ENCODE measurements at places on chromosomes 3 and 15.

DNA sequence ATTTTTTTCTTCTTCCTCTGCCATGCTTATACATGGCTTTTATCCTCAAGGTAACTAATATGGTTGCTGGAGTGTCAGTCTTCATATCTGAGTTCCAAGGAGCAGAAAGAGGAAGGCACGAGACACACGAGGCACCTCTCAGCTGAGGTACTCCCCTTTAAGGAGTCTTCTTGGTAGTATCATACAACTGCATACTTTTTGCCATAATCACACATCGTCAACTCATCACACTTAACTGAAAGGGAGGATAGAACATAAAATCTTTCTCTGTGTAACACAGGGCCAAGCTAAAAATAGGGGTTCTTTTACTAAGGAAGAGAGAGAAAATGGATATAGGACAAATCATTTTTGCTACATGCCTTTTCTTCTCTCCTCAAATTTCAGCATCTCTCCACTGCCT, 104.2 kb downstream of the OXSM start:
- H3K27ac ChIP-seq: no peak overlapping the region
- no peak overlapping the region for H3K4me3 ChIP-seq
- H3K4me1 ChIP-seq: no peaks in the 10 kb centered on the region
- H3K27me3 ChIP-seq: peaks cover 2% of the 10 kb centered on the region

DNA sequence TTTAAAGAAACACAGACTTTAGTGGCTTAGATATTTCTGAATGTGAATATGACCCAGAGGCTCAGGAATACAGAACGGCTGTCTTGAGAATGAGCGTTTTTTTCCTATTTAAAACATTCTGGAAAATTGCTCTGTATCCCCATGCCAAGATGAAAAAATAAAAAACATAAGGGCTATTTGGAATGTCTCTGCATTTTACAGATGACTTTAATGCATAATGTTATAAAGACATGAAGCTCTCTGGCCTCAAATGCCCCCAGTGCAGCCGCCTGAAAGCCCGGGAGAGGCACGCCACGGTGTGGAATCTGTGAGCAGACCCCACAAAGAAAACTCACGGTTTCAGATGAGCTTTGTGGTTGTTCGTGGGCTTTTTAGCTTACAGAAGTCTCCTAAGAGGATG, 322.5 kb upstream of the ICE2 start:
- H3K4me3 ChIP-seq: no peak overlapping the region
- no peaks in the 10 kb centered on the region for H3K4me1 ChIP-seq
- H3K27ac ChIP-seq: no peak overlapping the region
- no peaks in the 10 kb centered on the region for H3K36me3 ChIP-seq
- peaks cover 3% of the 10 kb centered on the region for H3K27me3 ChIP-seq
- no peak for DNase-seq

DNA sequence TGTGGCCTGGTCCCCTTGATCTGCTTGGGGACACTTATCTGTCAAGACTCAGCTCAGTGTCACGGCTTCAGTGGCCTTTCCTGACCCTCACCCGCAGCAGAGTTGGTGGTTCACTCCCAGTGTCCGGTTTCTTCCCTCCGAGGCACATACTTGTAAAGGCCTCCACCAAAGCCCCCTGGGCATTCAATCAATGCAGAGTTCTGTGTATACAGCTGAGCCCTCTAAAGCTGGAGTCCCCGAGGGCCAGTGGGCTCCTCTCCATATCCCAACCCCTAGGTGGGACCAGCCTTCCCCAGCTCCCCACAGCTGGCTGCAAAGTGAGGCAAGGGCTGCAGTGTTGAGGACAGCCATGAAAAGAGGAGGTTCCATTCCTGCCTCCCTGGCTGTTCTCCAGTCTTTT, 70.9 kb upstream of the RGMA start:
- no peak overlapping the region for H3K27ac ChIP-seq
- no peaks in the 10 kb centered on the region for H3K36me3 ChIP-seq
- H3K27me3 ChIP-seq: peaks cover 3% of the 10 kb centered on the region
- no peaks in the 10 kb centered on the region for H3K4me1 ChIP-seq

DNA sequence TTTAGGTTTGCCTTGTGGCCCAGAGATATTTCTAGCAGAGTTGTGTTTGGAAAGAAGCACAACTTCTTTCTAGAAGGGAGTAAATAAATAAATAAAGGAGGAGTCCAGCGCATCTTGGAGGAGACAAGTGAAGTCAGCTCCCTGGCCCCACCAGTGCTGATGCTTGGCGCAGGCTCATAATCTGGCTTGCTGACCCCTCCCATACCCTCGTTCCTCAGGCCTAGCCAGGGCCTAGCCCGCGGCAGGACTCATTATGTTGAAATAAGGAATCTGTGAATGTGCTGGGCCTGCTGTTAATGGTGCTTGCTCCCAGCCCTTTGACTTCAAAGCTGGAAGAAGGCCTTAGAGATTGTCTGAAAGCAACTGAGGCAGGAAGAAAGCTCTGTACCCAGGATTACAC, 3.1 kb downstream of the ZNF710 start:
- no peaks in the 10 kb centered on the region for H3K27me3 ChIP-seq
- H3K36me3 ChIP-seq: peaks cover 7% of the 10 kb centered on the region
- H3K4me1 ChIP-seq: peaks cover 34% of the 10 kb centered on the region
- H3K27ac ChIP-seq: peak overlapping the region; percentile 90
- no peak for DNase-seq
- H3K4me3 ChIP-seq: no peak overlapping the region

DNA sequence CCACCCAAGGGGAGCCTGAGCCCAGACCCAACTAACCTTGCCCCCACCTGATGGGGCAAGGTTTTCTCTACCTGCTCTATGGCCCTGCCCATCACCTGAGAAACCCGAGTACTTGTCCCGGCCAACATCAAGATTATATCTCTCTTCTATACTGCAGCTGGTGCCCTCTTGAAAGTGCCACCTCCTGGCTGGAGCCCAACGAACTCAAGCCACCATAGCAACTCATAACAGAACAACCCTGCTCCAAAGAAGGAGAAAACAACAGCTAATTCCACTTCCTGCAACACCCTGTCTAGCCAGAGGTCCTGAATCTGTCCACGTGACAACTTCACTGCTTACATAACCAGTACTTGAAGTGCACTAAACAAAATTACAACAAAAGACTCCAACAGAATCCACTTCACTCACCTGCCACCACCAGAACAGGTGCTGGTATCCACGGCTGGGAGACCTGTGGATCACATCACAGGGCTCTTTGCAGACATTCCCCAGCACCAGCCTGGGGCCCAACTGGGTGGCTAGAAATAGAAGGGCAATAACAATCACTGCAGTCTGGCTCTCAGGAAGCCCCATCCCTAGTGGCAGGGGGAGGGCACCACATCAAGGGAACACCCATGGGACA, 49.2 kb downstream of the PIERCE2 start:
- H3K4me3 ChIP-seq: no peak overlapping the region
- DNase-seq: no peak
- H3K4me1 ChIP-seq: no peaks in the 10 kb centered on the region

DNA sequence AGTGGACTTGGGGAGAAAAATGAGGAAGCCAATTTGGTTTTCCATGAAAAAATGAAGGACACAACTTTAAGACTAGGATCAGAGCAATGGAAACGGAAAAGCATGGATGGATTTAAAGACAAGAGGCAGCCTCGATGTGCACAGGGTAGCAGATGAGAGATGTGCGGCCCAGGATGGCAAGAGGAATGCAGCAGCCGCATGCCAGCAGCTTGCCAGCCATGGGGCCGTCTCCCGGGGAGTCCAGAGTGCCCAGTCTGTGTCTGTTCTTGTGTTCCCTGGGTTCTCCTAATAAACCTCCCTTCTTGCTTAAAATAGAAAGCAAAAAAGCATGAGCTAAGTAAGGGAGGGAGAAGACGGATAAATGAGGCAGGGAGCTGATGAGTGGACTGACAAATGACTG, 68.0 kb upstream of the IQSEC1 start:
- H3K4me3 ChIP-seq: no peak overlapping the region
- no peak overlapping the region for H3K27ac ChIP-seq
- H3K36me3 ChIP-seq: peaks cover 2% of the 10 kb centered on the region

GRCh38 chr3:24502690-24503089, 8.0 kb upstream of the THRB start:
- H3K4me1 ChIP-seq: peaks cover 24% of the 10 kb centered on the region
- no peaks in the 10 kb centered on the region for H3K36me3 ChIP-seq
- peaks cover 1% of the 10 kb centered on the region for H3K27me3 ChIP-seq
- no peak overlapping the region for H3K27ac ChIP-seq

- peak overlapping the region; percentile 50 for H3K27ac ChIP-seq
- H3K4me3 ChIP-seq: no peak overlapping the region
- DNase-seq: no peak
- H3K27me3 ChIP-seq: no peaks in the 10 kb centered on the region
Measured at GRCh38 chr3:39138804-39139415, 14.5 kb downstream of the CSRNP1 start.

- no peaks in the 10 kb centered on the region for H3K4me1 ChIP-seq
- DNase-seq: no peak
- H3K27ac ChIP-seq: no peak overlapping the region
- no peak overlapping the region for H3K4me3 ChIP-seq
- no peaks in the 10 kb centered on the region for H3K27me3 ChIP-seq
Measured at GRCh38 chr3:20424086-20424485, 238.1 kb upstream of the SGO1 start.

Data from memory B cell (primary cell).